Uterus (tissue), 4 donors: ENCODE measurements at places on chromosomes 6 and 20. TPM values are rescaled to one million over a fixed set of nuclear protein-coding genes. Genes with fewer than 3 reads are reported as not detected.

The NMBR gene
- not detected for total RNA-seq

The RBBP8NL gene
- not detected for total RNA-seq

The BPI gene
- total RNA-seq = 3.5 TPM

The PEX3 gene
- 27.9 TPM for total RNA-seq

The IPCEF1 gene
- total RNA-seq = 3.1 TPM

The RBM24 gene
- 39.0 TPM for total RNA-seq

The HLA-B gene
- 1,272 TPM for total RNA-seq

The BFSP1 gene
- total RNA-seq = 2.9 TPM

The FRS3 gene
- 8.9 TPM for total RNA-seq

The IRAK1BP1 gene
- 4.6 TPM for total RNA-seq

DNA sequence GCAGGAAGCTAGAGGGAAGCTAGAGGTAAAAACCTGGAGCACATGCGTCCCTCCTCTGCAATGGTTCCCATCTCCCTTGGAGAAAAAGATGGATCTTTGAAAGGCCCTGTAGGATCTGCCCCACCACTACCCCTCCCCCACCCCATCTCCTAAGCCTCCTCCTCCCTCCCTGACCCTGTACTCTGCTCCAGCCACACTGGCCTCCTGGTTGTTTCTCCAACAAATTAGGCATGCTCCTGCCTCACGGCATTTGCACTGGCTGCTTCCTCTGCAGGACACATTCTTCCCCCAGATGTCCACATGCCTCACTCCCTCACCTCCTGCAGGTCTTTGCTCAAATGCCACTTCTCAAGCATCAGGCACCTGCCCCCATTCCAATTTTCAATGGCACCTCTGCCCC is 45.5 kb downstream of the UBE2V1 start:
- no peak for DNase-seq

GRCh38 chr6:50239853-50240252 is 190.1 kb upstream of the DEFB112 start:
- no peak for DNase-seq

- DNase-seq = no peak
Observed at GRCh38 chr6:322259-322930, 30.1 kb downstream of the DUSP22 start.

GRCh38 chr20:15837563-15837962 is 735.7 kb downstream of the KIF16B start:
- DNase-seq = no peak

DNA sequence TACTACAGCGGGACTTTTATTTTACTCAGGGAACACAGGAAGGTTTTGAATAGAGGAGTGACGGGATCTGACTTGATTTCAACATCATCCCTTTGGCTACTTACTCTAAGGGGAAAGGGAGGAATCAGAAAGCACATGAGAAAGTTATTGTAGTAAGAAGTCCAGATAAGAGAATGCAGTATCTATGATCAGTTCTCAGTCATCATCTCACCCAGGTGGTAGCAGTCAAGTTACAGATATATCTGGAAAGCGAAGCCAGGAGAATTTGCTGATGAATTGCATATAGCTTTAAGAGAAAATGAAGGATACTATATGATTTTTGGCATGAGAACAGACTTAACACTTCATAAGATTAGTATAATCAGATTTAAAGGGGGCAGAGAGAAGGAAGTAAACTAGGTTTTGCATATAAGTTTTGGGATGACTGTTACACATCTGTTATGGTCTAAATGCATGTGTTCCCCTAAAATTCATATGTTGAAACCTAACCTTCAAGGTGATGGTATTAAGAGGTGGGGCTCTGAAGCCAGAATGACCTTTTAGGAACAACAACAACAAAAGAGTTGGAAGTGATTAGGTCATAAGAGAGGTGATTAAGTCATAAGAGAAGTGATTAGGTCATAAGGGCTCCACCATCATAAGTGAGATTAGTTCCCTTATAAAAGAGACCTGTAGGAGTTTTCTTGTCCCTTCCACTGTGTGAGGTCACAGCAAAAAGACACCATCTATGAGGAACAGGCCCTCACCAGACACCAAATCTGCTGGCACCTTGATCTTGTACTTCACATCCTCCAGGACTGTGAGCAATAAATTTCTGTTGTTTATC is 6.7 kb downstream of the RAD21L1 start:
- no peak for DNase-seq

- DNase-seq = peak; percentile 20
Observed at GRCh38 chr6:21992178-21992967, 304.5 kb downstream of the PRL start.

DNA sequence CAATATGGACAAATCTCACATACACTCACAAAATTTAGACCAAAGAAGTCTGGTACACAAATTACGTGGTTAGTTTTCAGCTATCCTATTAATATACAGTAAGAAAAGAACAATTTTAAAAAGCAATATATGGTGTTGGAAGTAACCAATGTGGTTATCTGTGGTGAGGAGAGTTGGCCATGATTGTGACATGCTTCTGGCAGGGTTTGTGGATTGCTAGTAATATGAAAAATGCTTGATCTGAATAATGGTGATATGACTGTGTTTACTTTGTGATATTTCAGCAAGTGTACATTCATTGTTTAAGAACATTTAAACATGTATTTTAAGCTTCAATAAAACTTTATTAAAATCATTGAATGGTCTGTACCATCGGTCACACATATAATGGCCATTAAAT is 99.1 kb downstream of the ADGB start:
- no peak for DNase-seq

DNA sequence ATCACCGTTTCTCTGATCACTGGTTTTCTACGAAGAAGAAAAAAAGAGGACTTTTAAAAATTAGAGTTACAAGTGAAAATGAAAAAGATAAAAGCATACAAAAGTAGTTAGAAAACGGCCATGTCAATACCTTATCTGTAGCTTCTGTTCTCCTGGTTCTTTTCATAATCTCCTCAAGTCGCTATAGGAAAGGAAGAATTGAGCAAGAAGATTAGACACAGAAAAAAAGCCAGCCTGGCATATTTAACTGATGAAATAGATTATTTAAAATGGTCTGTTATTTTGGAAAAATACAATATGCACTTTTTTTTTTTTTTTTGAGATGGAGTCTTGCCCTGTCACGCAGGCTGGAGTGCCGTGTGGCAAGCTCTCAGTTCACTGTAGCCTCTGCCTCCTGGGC is 70.2 kb upstream of the BCLAF1 start:
- DNase-seq = no peak

- DNase-seq = peak; percentile 85
Observed at GRCh38 chr6:4358414-4359107, 223.2 kb upstream of the ECI2 start.

- no peak for DNase-seq
Observed at GRCh38 chr6:107917451-107918375, 40.3 kb downstream of the SEC63 start.

DNA sequence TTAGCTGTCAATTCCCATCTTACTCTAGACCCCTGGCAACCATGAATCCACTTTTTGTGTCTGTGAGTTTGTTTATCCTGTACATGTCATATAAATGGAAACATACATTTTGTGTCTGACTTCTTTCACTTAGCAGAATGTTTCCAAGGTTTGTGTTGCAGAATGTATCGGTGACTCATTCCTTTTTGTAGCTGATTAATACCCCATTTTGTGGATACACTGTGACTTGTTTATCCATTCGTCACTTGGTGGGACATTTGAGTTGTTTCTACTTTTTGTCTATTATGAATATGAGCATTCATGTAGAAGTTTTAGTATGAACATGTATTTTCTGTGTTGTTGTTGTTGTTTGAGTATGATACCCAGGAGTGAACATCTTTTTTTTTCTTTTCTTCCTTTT is 21.4 kb downstream of the CDYL start:
- no peak for DNase-seq

GRCh38 chr6:34475767-34476328 is 10.0 kb downstream of the PACSIN1 start:
- DNase-seq = no peak

- DNase-seq = no peak
Observed at GRCh38 chr6:12327391-12327790, 37.2 kb downstream of the EDN1 start.
